ENCODE measurements at places on chromosomes 3 and 15. TPM values are rescaled to one million over a fixed set of nuclear protein-coding genes. Genes with fewer than 3 reads are reported as not detected.

The EPB42 gene
- total RNA-seq, result 13.6 TPM

The CTXN2 gene
- not detected for total RNA-seq

The PLSCR5 gene
- not detected for total RNA-seq

The CERS3 gene
- 0.52 TPM for total RNA-seq

The C3orf22 gene
- under 0.01 TPM for total RNA-seq

The TMEM89 gene
- not detected for total RNA-seq

The GOLGA8K gene
- not detected for total RNA-seq

The MORC1 gene
- total RNA-seq, result not detected

The PARP15 gene
- total RNA-seq, result 2.6 TPM

The MRAS gene
- 28.7 TPM for total RNA-seq

The MAGEL2 gene
- 9.9 TPM for total RNA-seq
